ENCODE measurements at places on chromosomes 3 and 15. TPM values are rescaled to one million over a fixed set of nuclear protein-coding genes. Genes with fewer than 3 reads are reported as not detected.

DNA sequence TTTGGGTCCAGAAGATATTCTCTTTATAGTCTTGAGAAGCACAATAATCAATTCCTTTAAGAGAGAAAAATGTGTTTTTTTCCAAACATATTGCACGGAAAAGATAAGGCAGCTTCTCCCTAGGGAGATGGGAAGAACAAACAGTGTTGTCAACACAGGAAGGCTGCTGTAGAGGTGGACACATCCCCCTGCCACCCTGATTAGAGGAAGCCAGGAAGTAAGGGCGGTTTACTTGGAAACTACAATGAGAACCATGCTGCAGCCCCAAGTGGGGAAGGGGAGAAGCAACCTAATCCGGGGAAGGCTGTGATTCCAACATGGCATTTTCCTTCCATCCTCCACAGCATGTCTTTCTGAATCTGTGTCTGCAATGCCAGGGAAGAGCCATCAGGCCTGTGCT, 256.9 kb upstream of the TGFBR2 start:
- peak overlapping the region; percentile 88 for H3K27ac ChIP-seq
- DNase-seq = no peak
- H3K4me1 ChIP-seq = peaks cover 84% of the 10 kb centered on the region
- no peak overlapping the region for H3K4me3 ChIP-seq
- no peaks in the 10 kb centered on the region for H3K27me3 ChIP-seq

- peaks cover 51% of the 10 kb centered on the region for H3K27me3 ChIP-seq
- peaks cover 3% of the 10 kb centered on the region for H3K36me3 ChIP-seq
- H3K4me1 ChIP-seq = peaks cover 5% of the 10 kb centered on the region
- DNase-seq = no peak
Measured at GRCh38 chr3:35641920-35642527, 2.7 kb downstream of the ARPP21 start.

DNA sequence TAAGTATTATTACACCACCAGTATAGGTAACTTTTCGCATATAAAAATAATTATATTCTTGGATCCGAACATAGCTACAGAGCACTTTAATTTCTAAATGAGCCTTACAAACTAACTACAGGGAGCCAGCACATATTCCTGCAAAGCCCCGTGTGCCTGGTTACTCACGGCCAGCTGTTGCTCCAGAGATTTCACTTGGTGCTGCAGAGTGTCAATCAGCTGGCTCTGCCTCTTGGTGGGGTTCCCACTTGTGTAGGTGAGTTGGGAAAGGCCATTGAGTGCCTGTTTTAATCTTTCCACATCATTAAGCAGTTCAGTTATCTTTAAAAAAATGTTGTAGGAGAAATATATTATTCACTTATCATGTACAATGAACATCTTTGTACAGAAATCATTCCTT, 98.9 kb downstream of the UACA start:
- DNase-seq = no peak
- no peaks in the 10 kb centered on the region for H3K36me3 ChIP-seq
- no peaks in the 10 kb centered on the region for H3K27me3 ChIP-seq
- H3K27ac ChIP-seq = no peak overlapping the region

Gene GCNT3
- not detected for total RNA-seq

GRCh38 chr3:100954990-100955389, 38.2 kb downstream of the ABI3BP start:
- no peaks in the 10 kb centered on the region for H3K36me3 ChIP-seq
- H3K27me3 ChIP-seq = peaks cover 12% of the 10 kb centered on the region
- DNase-seq = no peak
- no peak overlapping the region for H3K27ac ChIP-seq
- H3K4me3 ChIP-seq = no peak overlapping the region
- no peaks in the 10 kb centered on the region for H3K4me1 ChIP-seq

Gene FYTTD1
- 25.0 TPM for total RNA-seq

- H3K36me3 ChIP-seq = peaks cover 1% of the 10 kb centered on the region
- H3K27me3 ChIP-seq = no peaks in the 10 kb centered on the region
- no peaks in the 10 kb centered on the region for H3K4me1 ChIP-seq
- no peak for DNase-seq
Measured at GRCh38 chr15:56327721-56328502, 37.3 kb upstream of the TEX9 start.

- DNase-seq = no peak
- H3K4me3 ChIP-seq = no peak overlapping the region
- H3K36me3 ChIP-seq = no peaks in the 10 kb centered on the region
- H3K4me1 ChIP-seq = no peaks in the 10 kb centered on the region
- H3K27ac ChIP-seq = no peak overlapping the region
- peaks cover 21% of the 10 kb centered on the region for H3K27me3 ChIP-seq
Measured at GRCh38 chr3:169158379-169158778, 505.1 kb downstream of the MECOM start.

Gene PARP16
- 15.5 TPM for total RNA-seq

Gene CNTN4
- total RNA-seq = not detected

Data from activated naive CD8-positive, alpha-beta T cell treated with anti-CD3 and anti-CD28 coated beads for 36 hours (primary cell).